ENCODE measurements at places on chromosomes 3 and 15. TPM values are rescaled to one million over a fixed set of nuclear protein-coding genes. Genes with fewer than 3 reads are reported as not detected.

WDR72 gene
- total RNA-seq, result not detected

KNG1 gene
- not detected for total RNA-seq

RCCD1 gene
- 9.1 TPM for total RNA-seq

CA12 gene
- total RNA-seq, result 107 TPM

GABPB1 gene
- total RNA-seq, result 12.7 TPM

MUC13 gene
- not detected for total RNA-seq

COLQ gene
- 1.6 TPM for total RNA-seq

AP4E1 gene
- total RNA-seq, result 5.2 TPM

IL17RB gene
- not detected for total RNA-seq

LDHAL6B gene
- not detected for total RNA-seq

KIF7 gene
- 27.4 TPM for total RNA-seq

PP2D1 gene
- total RNA-seq, result not detected

FBN1 gene
- total RNA-seq, result 830 TPM

ROPN1 gene
- total RNA-seq, result not detected

EFHB gene
- 4.4 TPM for total RNA-seq

CHRM5 gene
- 0.06 TPM for total RNA-seq

GPR156 gene
- 0.39 TPM for total RNA-seq

CYP8B1 gene
- not detected for total RNA-seq

PIERCE2 gene
- 8.4 TPM for total RNA-seq

CFAP100 gene
- not detected for total RNA-seq

PLSCR5 gene
- not detected for total RNA-seq

IGDCC3 gene
- total RNA-seq, result not detected

CPLX3 gene
- not detected for total RNA-seq

BAHD1 gene
- 11.9 TPM for total RNA-seq

ADGRG7 gene
- total RNA-seq, result not detected

LTF gene
- total RNA-seq, result not detected

FBXL22 gene
- total RNA-seq, result not detected

CCNB2 gene
- total RNA-seq, result 6.1 TPM

CELSR3 gene
- total RNA-seq, result 2.2 TPM

LMAN1L gene
- total RNA-seq, result not detected

RBPMS2 gene
- total RNA-seq, result 0.24 TPM

ST8SIA2 gene
- not detected for total RNA-seq

TMEM45A gene
- 103 TPM for total RNA-seq

WDR93 gene
- total RNA-seq, result not detected

MINAR1 gene
- total RNA-seq, result 1.00 TPM

ARPIN gene
- 7.1 TPM for total RNA-seq

GNAT1 gene
- total RNA-seq, result not detected

DLL4 gene
- 3.3 TPM for total RNA-seq

GABRB3 gene
- 0.44 TPM for total RNA-seq

APBA2 gene
- 6.7 TPM for total RNA-seq

FILIP1L gene
- total RNA-seq, result 16.0 TPM

CHDH gene
- total RNA-seq, result 0.62 TPM

EBLN2 gene
- 1.6 TPM for total RNA-seq

SPATA12 gene
- not detected for total RNA-seq

All from cardiac ventricle fibroblast (primary cell).